ENCODE measurements at places on chromosomes 4 and X.

DNA sequence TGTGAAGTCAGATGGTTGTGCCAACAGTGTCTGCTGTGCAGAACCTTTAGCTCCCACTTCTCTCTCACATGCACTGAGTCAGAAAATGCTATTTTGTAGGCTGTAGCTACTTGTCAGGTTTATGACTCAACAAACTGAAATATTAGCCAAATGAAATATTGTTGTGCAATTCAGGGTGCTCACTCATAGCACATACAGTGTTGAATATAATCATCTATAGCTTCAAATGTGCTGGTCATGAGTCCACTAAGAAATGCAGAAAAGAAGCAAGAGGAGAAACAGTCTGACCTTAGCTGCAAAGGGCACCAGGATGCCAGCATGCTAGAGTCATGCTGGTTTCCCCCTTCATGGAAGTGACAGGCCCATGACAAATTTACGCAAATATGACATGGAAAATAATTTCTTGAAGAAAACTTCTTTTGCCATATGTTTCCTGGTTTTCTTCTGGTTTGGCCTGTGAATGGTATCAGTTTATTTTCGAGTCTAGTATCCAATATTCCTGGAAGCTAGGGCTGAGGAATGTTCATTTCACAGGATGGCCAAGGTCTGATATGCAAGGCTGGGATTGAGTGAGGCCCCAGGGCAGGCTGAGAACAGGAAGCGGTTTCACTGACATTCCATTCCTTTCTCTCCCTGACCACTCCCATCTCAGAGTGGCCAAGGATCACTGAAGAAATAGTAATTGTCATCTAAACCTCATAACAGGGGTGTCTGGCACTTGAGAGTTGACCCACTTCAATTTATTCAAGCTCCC is 10.3 kb upstream of the CXCL2 start:
- no peak for DNase-seq

DNA sequence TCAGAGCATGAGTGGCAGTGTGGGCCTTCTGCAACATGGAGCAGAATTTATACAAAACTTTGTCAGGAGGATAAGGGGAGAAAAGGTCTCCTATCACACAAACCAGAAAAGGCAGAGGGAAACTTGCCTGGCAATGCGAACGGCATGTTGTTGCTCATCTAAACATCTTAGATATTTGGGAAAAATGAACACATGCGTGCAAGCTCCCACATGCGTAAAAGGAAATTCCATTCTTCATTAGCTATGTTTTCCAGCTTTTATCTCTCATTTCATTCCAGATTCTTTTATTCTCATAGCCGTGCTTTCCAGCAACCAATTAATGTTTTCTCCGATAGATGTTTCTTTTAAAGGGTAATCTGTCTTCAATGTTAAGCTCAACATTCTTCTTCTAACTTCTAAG is 31.3 kb upstream of the GBA3 start:
- DNase-seq, result no peak

- no peak for DNase-seq
Observed at GRCh38 chr4:147096667-147097604, 151.3 kb upstream of the TTC29 start.

DNA sequence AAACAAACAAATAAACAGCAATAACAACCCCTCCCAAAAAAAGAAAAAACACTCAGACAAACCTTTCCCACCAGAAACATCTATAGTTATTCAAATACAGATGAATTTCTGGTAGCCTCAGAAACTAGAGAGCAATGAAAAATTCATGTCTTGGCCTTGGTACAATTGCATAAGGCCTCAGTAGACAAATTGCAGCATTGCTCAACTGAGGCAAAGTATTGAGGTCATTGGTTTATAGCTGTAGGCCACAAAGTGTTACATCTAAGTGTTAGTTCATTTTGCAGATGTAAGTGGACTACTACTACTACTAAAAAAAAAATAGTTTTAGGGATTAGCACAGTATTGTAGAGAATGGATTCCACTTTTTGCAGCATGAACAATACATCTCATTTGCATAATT is 2268.3 kb downstream of the ARAP2 start:
- no peak for DNase-seq

DNA sequence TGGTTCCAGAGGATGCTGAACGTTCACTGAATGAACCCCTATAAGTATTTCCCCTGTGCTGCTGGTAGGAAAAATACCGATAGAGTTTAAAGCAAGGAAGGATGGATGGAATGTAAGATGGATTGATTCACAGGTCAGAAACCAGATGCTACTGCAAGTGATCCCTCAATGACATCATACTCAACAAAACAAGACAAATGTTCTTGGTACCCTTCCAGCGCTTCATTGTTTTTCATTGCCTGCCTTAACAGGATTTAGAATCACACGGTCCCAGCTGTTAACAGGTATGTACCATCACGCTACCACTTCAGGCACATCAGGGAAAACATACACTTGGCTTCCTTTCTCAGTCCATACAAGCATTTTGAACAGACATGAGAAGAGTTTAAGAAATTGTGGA is 118.1 kb upstream of the TLR3 start:
- DNase-seq, result no peak

DNA sequence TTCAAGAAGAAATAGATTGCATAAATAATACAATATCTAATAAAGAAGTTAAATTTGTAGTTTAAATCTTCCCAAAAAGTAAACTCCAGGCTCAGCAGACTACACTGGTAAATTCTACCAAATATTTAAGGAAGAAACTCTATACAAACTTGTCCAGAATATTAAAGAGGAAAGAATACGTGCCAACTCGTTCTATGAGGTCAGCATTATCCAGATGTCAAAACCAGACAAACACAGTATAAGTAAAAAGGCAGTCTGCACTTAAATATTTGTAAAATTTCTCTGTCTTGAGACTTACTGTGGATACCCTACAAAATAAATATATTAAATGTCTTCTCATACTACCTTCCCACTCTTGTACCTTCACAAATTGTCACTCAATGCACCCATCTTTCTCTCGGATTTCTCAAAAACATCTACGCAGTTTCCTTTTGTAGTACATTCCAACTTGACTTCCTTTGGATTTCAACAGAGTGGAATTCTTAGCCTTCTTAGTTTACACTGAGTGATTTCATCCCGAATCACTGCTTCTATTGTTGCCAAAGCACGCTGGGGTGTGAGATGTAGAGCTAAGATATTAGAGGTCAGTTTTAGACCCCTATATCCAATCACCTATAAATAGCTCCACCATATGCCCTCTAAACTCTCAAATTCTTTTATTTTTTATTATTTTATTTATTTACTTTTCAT is 71.6 kb upstream of the MAB21L2 start:
- DNase-seq, result no peak

- no peak for DNase-seq
Observed at GRCh38 chrX:104195489-104196084, 29.3 kb downstream of the FAM199X start.

GRCh38 chr4:181161669-181162068 is 1081.5 kb upstream of the TENM3 start:
- DNase-seq, result no peak

DNA sequence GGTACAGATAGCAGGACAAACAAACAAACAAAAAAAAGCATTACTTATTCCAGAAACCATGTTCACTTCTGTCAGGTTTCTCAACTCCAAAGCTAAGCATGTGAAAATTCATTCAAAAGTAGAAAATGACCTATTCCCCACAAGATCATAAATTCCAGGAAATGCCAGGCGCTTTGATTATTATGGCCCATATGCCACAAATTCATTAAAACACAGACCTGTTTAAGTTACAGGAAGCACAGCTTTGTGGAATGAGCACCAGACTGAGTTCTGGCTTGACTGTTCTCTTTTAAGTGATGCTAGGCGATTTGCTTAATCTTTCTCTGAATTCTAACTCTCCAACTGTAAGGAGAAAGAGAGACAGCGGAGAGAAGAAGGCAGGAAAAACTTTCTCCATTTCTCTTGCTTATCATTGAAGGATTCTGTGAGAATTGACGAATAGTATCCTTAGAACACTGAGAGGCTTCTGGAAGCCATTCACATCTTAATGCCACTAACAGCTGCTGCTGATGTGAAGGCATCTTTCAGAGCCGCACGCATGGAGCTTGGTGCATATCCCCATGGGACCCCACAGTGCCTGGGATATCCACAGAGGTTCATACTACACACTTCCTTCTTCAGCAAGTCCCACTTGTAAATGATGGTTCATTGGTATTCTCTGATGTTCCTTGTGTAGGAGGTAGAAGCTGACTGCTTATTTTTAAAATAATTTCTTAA is 138.0 kb downstream of the ZNF674 start:
- DNase-seq, result no peak

DNA sequence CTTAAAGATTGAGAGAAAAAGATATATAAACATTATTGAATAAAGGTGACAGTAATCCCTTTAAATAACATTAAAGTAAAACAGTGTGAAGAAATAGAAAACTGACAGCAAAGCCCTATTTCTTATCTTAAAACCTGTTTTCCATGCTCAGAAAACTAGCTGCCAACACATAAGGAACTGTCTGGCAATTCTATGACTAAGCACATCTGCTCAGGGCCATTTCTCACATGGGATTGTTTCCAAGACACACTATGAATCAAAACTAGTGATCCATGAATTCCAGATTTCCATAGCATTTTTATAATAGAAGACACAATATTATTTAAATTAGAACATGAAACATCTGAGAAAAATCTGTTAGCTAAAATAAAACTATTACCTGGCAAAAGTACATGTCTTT is 113.4 kb downstream of the SCLT1 start:
- no peak for DNase-seq

GRCh38 chr4:106344647-106344970 is 24.0 kb downstream of the GIMD1 start:
- DNase-seq, result no peak

GRCh38 chrX:152177497-152178269 is 39.3 kb upstream of the MAGEA10 start:
- DNase-seq, result no peak

- no peak for DNase-seq
Observed at GRCh38 chr4:108846568-108846967, 83.7 kb upstream of the ETNPPL start.

GRCh38 chr4:113825272-113825671 is 63.7 kb upstream of the CAMK2D start:
- DNase-seq, result no peak

DNA sequence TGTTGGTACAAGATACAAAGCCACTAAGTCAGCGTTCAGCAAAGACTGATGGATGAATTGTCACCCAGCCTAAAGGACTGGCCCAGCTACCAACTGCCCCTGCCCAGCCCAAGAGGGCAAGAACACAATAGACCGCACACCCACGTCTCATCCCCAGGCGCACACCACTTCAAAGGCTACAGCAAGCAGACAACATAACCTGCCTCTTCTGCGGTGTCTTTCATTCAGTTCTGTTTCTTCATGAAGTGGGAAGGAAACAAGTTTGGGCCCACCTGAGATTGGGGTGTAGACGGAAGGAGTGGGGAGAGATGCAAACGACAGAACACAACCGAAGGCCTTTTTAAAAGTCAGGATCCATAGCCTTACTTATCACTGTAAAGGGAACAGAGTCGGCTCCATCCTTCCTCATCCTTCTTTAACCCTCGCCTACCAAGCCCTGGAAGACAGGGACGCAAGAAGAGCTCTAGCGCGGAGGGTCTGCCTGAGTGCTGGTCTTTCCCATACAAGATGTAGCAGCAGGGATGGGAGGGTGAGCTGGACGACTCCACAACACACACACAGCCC is 691 bp downstream of the SCARB2 start:
- no peak for DNase-seq

DNA sequence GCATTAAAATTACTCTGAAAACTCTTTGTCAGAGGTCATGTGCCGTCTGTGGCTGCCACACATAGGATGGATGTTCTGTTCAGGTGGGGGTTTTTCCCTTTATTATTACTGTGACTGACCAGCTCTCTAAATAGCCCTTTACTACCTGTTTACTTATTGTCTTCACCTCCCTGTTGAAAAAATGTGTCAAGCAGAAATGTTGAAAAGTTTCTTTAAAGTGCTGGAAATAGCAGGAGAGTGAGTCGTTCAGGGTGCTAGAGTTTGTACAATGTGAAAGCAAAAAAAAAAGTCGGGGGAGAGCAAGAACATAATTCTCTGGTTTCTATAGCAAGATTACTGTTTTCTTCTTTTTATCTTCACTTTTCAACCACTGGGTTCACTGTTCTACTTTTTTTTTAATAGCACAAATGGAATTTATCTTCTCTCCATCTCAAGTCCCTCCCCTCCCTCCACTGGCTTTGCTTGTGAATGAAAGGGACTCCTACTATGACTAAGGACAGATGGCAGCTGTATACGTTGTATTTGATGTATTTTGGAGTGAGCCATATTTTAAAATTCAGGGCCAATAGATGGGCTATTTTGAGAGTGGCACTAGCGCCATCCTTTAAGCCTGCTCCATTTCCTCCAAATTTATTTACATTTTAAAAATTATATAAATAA is 33.3 kb downstream of the ARX start:
- no peak for DNase-seq

GRCh38 chr4:37220685-37221084 is 23.9 kb upstream of the NWD2 start:
- DNase-seq, result no peak

DNA sequence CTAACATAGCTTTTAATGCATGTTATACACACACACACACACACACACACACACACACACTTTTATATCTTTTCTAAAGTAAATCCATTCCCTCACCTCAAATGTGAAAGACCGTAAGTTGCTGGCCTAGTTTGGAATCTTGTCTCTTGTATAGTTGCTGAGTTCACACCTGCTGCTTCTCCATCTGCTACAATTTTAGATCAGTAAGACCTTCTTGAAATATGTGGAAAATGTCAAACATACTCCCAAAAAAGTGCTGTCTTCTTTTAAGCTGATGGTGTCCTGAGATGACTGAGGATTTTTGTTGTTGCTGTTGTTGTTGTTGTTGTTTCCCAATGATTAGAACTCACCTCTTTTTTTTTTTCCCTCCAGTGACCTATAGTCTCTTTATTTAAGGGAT is 121.3 kb downstream of the SNCA start:
- DNase-seq, result no peak

DNA sequence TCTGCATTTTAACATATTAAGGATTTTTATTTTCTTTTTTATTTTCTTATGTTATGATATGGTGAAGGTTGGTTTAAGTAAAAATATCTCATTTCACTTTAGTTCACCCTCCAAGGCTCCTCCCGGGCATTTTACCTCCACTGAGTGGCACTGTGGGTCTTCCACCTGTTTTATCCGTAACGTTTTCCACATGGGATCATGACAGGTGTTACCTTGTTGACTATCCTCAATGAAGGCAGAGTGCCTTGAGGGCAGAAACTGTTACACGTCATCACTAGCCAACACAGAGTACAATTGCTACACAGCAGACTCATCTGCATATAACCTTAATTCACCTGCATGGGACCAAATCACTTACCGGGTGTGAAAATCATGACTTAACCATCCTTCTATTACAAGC is 105.8 kb downstream of the GEMIN8 start:
- DNase-seq, result no peak

GRCh38 chrX:109848461-109849050 is 115.5 kb upstream of the ACSL4 start:
- no peak for DNase-seq

GRCh38 chrX:70052895-70053615 is 3.3 kb upstream of the AWAT2 start:
- DNase-seq, result no peak
